Dermis lymphatic vessel endothelial cell (primary cell): ENCODE measurements at places on chromosomes 16 and 17. TPM values are rescaled to one million over a fixed set of nuclear protein-coding genes. Genes with fewer than 3 reads are reported as not detected.

ASGR2 gene
- not detected in 2 replicates for total RNA-seq

CD300A gene
- not detected in 2 replicates for total RNA-seq

MYH1 gene
- total RNA-seq, result under 0.01 TPM in 1 of 2 replicates, not detected in the other

CD300LB gene
- not detected in 2 replicates for total RNA-seq

CHP2 gene
- not detected in 2 replicates for total RNA-seq

KRTAP2-1 gene
- not detected in 2 replicates for total RNA-seq

MYH3 gene
- 0.22 and 0.52 TPM in 2 replicates for total RNA-seq

CACNG4 gene
- total RNA-seq, result not detected in 2 replicates

STH gene
- total RNA-seq, result not detected in 2 replicates

CCL17 gene
- not detected in 2 replicates for total RNA-seq

GPRC5C gene
- 3.9 and 14.3 TPM in 2 replicates for total RNA-seq
